Stimulated activated CD4-positive, alpha-beta T cell treated with anti-CD3 and anti-CD28 coated beads, Interleukin-4, amount 100 ng/mL, for 24 hours (primary cell): ENCODE measurements at places on chromosomes 16 and 17.

DNA sequence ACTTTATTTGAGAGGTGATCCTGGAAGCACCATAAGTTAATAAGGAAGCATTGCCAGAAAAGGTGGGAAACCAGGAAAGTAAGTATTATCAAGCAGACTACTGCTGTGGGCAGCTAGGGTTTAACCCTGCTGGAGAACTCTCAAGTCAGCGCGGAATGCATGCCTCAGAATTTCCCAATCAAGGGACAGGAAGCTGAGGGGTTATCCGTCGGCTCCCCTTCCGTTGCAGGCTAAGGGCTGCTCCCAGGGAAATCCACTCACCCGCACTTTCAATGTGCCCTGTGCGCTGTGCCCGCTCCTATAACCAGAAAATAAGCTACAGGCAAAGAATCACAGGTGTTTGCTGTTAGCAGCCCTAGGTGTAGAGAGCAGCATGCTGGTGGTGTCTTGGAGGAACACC is 138.5 kb upstream of the CACNG3 start:
- no peak for DNase-seq

DNA sequence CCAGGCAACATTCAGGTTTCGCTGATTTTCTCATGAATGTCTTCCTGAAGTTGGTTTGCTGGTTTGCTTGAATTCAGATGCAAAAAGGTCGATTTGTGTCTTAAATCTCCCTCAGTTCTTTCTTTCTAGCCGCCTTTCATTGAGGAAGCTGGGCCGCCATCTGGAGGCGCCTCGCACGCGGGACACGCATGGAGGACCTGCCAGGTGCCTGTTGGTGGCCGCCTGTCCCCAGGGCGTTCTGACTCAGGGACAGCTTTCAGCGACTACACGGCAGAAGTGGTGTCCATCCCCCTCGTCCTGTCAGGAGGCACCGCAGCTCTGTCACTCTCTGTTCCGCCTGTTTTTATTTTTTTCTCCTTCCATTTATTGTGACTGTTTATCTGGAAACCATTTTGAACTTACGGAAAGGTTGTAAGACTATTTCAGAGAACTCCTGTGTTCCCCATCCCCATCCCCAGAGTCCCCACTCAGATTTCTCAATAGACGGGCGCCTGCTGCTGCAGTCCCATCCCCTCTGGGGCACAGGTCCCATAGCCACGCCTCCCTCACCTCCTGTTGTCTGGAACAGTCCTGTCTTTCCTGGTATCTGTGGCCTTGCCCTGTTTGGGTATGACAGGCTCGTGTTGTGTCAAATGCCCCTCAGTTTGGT is 33.2 kb downstream of the COX4I1 start:
- DNase-seq, result no peak

- no peak for DNase-seq
These were observed 668.2 kb downstream of the CDH11 start for GRCh38 chr16:64453646-64454045.

DNA sequence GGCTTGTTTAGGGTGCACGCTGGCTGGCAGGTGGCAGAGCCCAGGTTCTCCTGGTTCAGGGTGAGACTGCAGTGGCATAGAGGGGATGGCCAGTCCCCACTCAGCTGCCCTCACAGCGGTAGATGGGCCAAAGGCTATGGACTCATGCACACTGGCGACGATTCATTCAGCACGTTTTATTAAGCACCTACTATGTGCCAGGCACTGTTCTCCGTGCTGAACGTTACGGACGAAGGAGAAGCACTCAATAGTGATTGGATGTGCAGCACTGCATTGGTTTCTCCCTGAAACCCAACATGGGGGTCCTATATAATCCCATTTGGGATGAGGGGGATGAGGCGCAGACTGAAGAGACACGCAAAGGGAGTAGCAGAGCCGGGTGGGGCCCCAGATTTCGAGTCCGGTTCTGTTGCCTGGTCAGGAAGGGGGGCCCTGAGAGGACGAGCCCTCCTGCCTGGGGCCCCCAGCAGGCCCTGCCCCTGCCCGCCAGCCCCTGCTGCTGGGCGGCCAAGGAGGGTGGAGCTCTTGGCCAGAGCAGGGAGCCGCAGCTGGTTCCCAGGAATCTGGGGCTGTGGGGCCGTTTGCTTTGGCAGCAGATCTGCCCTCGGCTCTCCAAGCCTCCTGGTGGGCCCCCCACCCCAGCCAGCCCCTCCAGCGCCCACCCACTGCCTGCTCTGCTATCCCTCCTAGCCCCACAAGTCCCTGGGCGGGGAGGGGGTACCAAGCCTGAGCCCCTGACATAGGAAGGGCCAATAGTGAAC is 8.8 kb downstream of the GLIS2 start:
- DNase-seq, result no peak

GRCh38 chr16:88835383-88835782 is 21.4 kb downstream of the GALNS start:
- DNase-seq, result no peak

- peak; percentile 8 for DNase-seq
These were observed 85.6 kb downstream of the FOXL1 start for GRCh38 chr16:86663685-86664521.
